ENCODE measurements at places on chromosomes 13 and 19. TPM values are rescaled to one million over a fixed set of nuclear protein-coding genes. Genes with fewer than 3 reads are reported as not detected.

DNA sequence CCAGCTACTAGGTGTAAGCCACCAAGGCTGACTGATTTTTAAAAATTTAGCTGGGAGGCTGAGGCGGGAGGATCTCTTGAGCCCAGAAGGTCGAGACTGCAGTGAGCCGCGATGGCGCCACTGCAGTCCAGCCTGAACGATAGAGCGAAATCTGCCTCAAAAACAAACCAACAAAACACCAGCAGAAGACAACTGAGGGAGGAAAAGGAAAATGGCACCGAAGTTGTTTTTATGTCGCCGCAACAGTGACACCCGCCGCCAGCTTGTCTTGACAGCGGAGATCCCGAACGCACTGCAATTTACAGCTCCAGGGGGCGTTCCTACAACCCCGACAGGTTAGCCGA, 298 bp upstream of the FAM98C start:
- DNase-seq: no peak

GRCh38 chr19:996051-996838, 4.0 kb upstream of the GRIN3B start:
- peak; percentile 61 for DNase-seq

DNA sequence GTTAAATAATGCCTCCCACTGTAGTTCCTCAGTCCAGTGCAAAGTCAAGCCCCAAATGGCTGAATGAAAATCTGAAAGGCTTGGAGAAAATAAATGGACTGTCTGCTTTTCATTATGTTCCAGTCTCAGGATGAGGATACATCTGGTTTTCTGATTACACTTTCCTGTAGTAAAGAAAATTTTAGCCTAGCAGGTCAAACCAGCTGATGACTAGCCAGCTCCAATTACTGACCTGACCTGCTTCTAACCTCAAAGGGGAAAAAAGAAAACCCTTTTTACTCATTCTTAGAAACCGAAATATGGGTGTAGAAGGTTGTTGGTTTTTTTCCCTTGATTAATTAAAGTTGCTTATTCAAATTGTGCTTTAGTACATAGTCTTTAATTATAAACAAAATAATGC, 418.4 kb downstream of the EFNB2 start:
- no peak for DNase-seq

GRCh38 chr13:43030548-43030947, 7.2 kb downstream of the DNAJC15 start:
- no peak for DNase-seq

LILRB2 gene
- polyA plus RNA-seq: 0.76 TPM

- no peak for DNase-seq
Measured at GRCh38 chr13:76965759-76966421, 17.6 kb downstream of the ACOD1 start.

ZNF534 gene
- polyA plus RNA-seq: not detected

CEACAM21 gene
- polyA plus RNA-seq: 26.4 TPM

DNA sequence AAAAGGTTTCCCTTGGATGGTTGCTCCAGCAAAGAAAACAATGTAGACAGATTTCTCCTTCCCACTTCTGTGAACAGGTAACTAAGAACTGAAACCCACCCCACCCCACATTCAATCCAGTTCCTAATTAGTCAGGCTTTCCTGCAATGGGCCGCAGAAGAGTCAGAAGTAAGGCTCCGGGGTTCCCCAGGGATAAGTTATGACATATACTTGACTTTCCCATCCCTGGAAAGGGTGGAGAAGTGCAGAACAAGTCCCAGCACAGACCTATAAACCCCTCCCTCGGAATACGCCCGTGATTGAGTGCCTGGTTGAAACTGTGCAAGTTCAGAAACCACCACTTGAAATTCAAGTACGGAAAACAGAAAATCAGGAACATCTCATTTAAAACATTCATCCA, 24.9 kb downstream of the RCBTB2 start:
- no peak for DNase-seq

- DNase-seq: no peak
Measured at GRCh38 chr13:95614641-95615245, 29.8 kb downstream of the DZIP1 start.

DNA sequence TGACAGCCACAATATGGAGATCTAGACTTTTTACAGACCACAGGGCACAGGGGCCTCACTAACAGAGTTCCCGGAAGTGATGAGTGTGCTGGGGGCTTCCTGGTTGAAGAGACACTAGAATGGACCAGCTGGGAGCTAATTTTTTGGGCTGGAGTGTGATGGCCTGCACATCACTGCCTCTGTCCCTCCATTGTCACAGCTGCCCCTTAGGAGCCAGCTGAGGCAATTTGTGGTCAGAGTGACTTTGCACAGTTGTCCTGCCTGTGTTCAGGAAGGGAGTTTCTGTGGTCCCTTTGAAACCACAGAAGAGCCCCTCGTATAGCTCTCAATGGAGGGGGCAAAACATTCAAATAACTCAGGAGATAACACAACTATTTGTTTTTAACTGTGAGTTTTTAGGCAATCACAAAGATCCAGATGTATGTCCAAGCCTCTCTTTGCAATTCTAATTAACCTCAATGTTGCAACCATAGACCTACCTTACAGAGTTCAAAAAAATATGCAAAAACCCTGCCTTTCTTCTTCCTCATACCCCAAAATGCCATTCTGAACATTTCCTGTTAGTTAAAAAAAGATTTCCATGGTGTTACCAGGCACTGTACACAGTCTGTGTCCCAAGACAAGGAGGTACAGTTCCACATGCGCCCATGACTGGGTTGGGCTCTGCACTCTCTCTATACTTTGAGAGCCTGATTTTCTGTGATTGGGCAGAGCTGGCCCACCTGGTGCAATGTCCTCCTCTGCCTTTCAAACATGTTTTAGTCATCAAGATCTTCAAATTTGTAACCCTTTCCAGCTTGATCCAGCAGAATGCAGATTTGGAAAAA, 2.4 kb downstream of the ALOX5AP start:
- no peak for DNase-seq

- no peak for DNase-seq
Measured at GRCh38 chr19:56746367-56746766, 74.8 kb upstream of the ZNF835 start.

DNA sequence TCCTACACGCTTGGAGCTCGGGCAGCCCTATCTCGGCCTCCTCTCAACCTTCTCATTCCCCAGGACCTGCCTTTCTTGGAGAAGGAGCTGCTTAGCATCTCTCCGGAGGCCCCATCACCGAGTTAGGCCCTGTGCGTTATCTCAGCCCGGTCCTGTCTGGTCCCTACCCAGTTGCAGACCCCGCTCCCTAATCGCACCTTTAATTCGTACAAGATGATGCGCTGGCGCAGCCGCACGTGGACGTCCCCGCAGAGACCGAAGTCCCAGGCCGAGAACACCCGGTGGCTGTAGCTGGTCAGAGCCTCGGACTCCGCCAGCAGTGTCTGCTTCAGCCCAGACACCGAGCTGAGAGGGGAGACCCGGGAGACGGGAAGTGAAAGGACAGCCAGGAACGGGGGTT, 5.7 kb upstream of the LENG1 start:
- DNase-seq: no peak

FBN3 gene
- polyA plus RNA-seq: not detected

RNF17 gene
- polyA plus RNA-seq: not detected

GRCh38 chr13:33514362-33514761, 228.8 kb upstream of the STARD13 start:
- DNase-seq: no peak

CYP4F3 gene
- polyA plus RNA-seq: not detected

GRCh38 chr19:52094526-52095130, 937 bp downstream of the ZNF841 start:
- no peak for DNase-seq

DNA sequence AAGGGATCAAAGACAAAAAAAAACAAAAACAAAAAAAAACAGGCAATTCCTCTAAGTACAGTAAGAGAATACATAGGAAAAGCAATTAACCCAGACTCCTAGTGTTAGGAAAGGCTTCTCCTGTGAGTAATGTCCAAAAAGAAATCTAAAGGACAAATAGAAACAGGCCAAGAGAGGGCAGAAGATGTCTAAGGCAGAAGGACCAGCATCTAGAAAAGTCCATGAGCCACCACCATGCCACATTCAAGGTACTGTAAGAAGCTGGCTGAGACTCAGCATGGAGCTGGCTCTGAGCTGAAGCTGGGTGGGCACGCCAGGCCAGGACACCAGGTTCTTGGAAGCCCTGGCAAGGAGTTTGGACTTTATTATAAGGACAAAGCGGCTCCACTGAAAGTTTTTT, 118.1 kb upstream of the FRY start:
- no peak for DNase-seq

GJB6 gene
- not detected for polyA plus RNA-seq

- no peak for DNase-seq
Measured at GRCh38 chr13:21823416-21823815, 152.5 kb downstream of the FGF9 start.

MYO1F gene
- polyA plus RNA-seq: 10.6 TPM
